ENCODE measurements at places on chromosomes 6 and 20. TPM values are rescaled to one million over a fixed set of nuclear protein-coding genes. Genes with fewer than 3 reads are reported as not detected.

The TGM3 gene
- total RNA-seq, result 0.27 TPM

The ARMH2 gene
- total RNA-seq, result not detected

The RAB44 gene
- not detected for total RNA-seq

The CNR1 gene
- 225 TPM for total RNA-seq

The HLA-DRB5 gene
- total RNA-seq, result not detected

The GPSM3 gene
- total RNA-seq, result 0.82 TPM

The ADGRG6 gene
- 25.6 TPM for total RNA-seq

The SAMD5 gene
- total RNA-seq, result 15.5 TPM

The PRL gene
- total RNA-seq, result 0.54 TPM

The BLTP3A gene
- 11.8 TPM for total RNA-seq

The LAMA5 gene
- 24.6 TPM for total RNA-seq

The TRIM10 gene
- 0.36 TPM for total RNA-seq

The MYMX gene
- not detected for total RNA-seq

The MACROD2 gene
- 58.1 TPM for total RNA-seq

The IP6K3 gene
- total RNA-seq, result 0.27 TPM

The LINC00237 gene
- 0.45 TPM for total RNA-seq

The SLC35F1 gene
- total RNA-seq, result 49.6 TPM

The CLPSL1 gene
- not detected for total RNA-seq

The HLA-DQA1 gene
- total RNA-seq, result not detected

The SERINC3 gene
- total RNA-seq, result 49.5 TPM
